Esophagus muscularis mucosa (tissue), 4 donors: ENCODE measurements at places on chromosomes 4 and X.

GRCh38 chr4:67883458-67883857 lies 344 bp downstream of the TMPRSS11D start:
- no peak for DNase-seq

DNA sequence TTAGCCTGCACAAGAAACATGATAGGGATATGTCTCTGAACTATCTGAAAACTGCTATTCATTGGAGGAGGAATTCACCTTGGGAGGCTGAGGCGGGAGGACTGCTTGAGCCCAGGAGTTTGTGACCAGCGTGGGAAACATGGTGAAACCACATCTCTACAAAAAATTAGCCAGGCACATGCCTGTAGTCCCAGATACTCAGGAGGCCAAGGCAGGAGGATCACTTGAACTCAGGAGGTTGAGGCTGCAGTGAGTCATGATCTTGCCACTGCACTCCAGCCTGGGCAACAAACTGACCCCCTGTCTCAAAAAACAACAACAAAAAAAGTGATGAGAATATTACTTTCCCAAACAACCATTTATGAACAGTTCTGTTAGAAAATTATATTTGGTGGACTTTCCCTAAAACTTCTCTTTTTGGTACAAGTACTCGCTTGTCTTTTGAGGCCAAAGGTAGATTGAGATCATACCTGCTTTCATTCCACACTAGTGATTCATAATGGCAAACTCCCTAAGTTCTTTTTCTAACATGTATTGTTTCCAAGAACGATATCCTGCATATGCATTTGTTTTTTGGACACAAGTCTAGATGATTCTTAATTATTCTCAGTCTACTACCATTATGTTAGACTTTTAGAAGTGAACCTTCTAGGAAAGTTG lies 33.4 kb downstream of the METTL14 start:
- no peak for DNase-seq

GRCh38 chrX:75038925-75039324 lies 113.7 kb upstream of the NEXMIF start:
- no peak for DNase-seq

- no peak for DNase-seq
Observed at GRCh38 chr4:122826553-122827257, at the start of gene FGF2. Gene FGF2 (plus strand): TSS chr4:122826831. CDS start chr4:122827175, 344 bp downstream.

DNA sequence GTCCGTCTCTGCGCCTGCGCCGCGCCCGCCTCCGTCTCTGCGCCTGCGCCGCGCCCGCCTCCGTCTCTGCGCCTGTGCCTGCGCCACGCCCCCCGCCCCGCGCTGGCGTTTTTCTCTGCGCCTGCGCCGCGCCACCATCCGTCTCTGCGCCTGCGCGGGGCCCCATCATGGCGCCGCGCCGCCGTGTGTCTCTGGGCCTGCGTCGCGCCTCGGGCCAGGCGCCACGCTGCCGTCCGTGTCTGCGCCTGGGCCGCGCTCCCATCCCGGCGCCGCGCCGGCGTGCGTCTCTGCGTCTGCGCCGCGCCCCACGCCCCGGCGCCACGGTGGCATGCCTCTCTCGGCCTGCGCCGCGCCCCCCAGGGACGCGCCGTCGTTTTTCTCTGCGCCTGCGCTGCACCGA lies 51.8 kb upstream of the DUX4 start:
- DNase-seq = no peak

DNA sequence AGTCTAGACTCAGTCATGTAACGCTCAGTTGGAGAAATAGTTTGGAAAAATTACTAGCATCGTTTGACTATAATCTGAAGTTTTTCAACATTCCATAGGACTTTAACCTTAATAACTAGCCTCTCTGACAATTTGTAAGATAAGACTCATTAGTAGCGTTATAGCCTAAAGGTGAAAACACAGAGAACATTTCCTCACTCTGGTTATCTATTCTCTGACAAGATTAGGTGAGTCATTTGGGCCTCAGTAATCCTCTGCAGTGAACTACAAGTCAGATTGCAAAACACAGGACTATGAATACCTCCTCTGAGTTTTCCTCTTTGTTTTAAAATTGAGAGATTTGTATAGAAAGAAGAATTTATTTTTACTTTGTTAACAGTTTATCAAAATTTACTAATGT lies 31.8 kb upstream of the PDLIM5 start:
- DNase-seq = no peak

GRCh38 chr4:139786494-139787354 lies 121.1 kb downstream of the MGST2 start:
- DNase-seq = peak; percentile 53

DNA sequence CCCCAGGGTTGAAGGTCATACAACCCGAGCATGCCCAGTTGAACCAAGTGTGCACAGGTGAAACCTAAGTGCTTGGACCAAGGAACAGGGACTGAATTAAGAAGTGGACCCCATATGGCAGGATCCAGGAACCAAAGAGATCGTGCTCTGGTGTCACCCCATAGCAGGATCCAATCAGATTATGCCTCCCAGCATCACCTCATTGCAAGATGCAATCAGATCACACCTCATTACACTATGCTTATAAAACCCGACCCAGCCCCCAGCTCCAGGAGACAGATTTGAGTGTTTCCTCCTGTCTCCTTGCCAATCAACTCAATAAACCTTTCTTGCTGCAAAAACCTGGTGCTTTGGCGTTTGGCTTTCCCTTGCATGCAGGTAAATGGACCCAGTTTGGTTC lies 37.6 kb downstream of the EFHC2 start:
- no peak for DNase-seq

- DNase-seq = no peak
Observed at GRCh38 chr4:25797136-25797535, 65.7 kb downstream of the SEL1L3 start.

- no peak for DNase-seq
Observed at GRCh38 chrX:30822764-30823163, 66.3 kb downstream of the TAB3 start.

GRCh38 chr4:114577386-114577785 lies 21.2 kb upstream of the UGT8 start:
- DNase-seq = no peak

GRCh38 chr4:107689912-107690587 lies 30.0 kb downstream of the PAPSS1 start:
- DNase-seq = no peak

GRCh38 chr4:144655491-144655890 lies 9.5 kb downstream of the HHIP start:
- no peak for DNase-seq

- DNase-seq = no peak
Observed at GRCh38 chr4:76579596-76580375, 144.8 kb downstream of the SHROOM3 start.

- DNase-seq = no peak
Observed at GRCh38 chr4:69617083-69617694, 22.3 kb downstream of the UGT2A2 start.

- no peak for DNase-seq
Observed at GRCh38 chrX:136828830-136829229, 48.1 kb upstream of the ARHGEF6 start.

- DNase-seq = no peak
Observed at GRCh38 chr4:173046818-173047217, 121.8 kb upstream of the GALNT7 start.

GRCh38 chr4:177220376-177220775 lies 89.3 kb upstream of the NEIL3 start:
- DNase-seq = no peak

DNA sequence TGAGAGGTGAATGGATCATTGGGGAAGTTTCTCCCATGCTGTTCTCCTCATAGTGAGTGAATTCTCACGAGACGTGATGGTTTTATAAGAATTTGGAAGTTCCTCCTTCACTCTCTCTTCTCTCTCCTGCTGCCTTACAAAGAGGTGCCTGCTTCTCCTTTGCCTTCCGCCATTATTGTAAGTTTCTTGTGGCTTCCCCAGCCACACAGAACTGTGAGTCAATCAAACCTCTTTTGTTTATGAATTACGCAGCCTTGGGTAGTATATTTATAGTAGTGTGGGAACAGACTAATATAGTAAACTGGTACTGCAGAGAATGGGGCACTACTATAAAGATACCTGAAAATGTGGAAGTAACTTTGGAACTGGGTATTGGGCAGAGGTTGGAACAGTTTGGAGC lies 7.8 kb upstream of the CTAG2 start:
- no peak for DNase-seq

DNA sequence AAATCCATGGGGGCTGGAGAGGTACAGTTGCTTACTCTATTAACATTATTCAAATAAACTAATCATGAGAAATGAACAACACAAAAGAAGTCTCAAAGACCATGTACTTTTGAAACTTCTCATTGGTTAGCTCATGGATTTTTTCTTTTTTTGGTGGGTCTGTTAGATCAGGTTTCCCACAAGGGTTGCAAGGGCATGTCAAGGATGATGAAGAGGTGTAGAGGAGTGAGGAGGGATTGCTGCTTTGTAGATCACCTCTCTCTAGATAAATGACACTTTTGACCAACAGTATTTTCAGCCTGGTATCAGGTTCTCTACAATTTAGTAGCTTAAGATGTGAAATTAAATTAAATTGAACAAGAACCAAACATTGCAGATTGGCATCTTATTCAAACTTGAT lies 417.9 kb upstream of the AGA start:
- DNase-seq = no peak

GRCh38 chrX:154298312-154298711 lies 2.7 kb downstream of the TKTL1 start:
- DNase-seq = no peak

- DNase-seq = no peak
Observed at GRCh38 chr4:122827879-122828601, 1.4 kb downstream of the FGF2 start.

DNA sequence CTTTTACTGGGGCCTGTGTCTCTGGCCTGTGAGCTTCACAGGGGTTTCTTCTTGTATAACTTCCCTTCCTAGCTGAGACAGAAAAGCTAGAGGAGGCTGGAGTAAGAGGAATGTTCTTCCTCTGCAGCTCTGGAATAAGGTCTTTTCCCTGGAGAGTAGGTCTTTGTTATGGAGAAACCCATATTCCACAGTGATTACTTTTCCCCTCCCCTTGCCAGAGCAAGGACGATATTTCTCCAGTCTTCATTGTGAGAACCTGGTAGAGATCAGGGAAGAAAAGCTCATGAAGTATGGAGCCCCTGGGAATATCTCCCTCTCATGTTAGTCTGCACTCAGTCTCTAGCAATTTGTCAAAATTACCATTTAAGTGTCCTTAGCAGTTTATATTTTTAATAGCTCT lies 18.7 kb upstream of the GLRB start:
- no peak for DNase-seq

DNA sequence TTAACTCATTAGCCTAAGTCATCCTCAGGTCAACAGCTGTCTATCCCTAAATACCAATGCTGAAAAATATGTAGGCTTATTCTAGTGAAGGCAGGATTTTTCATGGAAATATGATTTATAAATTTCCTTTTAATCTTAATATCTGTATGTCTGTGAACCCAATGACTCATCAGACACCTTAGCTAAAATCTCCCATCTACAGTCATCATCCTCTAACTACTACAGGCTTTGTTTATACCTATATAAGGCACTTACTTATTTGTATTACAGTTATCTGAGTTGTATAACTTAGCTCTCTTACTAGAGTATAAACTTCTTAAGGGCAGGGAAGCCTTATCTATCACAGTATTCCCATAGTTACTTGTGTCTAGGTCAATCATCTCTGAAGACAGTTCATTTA lies 24.2 kb downstream of the AMMECR1 start:
- no peak for DNase-seq

DNA sequence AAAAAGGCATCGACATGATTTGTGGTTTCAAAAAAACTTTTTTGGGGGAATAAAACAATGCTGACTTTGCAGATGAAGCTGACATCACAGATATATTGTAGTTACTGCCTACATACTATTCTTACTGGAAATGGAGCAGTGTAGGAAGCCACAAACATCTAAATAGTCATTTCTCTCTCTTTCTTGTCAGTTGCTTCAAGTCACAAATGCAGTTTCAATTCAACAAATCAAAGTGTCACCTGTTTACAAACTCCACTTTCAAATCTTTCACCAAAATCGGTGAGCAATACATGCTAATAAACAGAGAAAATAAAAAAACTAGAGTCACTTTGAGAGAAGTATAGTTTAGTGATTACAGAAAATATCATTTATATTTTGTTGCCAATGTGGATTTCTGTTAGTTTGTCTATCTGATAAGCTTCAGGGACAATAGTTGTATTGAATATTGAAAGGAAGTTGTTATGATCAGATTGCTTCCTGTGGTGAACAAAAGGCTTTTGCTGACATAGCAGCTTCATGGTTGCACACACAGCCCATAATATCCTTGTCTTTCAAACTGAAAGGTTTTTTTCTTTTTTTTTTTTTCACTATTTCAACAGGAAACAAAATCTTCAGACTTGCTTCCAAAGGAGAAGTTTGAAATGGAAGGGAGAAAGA lies 49.7 kb upstream of the PTPN13 start:
- no peak for DNase-seq

DNA sequence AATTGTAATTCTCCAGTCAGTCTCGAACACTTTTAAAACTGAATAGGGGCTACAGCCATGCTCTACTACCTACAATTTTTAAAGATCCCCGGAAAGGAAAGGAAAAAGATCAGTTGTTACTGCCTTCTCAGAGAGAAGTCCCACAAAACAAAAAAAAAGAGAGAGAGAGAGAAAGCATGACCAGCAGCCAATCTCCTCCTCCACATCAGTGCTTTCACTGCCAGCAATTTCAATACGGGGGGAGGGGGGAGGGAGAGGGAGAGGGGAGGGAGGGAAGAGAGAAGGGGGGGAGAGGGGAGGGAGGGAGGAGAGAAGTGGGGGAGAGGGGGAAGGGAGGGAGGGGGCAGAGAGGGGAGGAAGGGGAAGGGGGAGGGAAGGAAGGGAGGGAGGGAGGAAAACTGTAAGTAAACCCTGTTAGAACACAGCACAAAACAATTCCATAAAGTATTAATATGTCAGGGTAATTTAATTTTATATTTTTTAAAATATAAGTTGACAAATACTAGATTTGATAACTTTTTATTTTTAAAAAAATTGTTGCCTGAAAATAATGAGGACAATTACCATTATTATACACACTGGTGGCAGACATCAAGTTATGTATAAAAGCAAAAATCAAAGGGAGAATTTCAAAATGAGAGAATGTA lies 108.0 kb downstream of the LRBA start:
- DNase-seq = no peak

- no peak for DNase-seq
Observed at GRCh38 chr4:31283679-31284078, 563.5 kb downstream of the PCDH7 start.

GRCh38 chr4:56696056-56696455 lies 15.0 kb upstream of the HOPX start:
- DNase-seq = no peak

DNA sequence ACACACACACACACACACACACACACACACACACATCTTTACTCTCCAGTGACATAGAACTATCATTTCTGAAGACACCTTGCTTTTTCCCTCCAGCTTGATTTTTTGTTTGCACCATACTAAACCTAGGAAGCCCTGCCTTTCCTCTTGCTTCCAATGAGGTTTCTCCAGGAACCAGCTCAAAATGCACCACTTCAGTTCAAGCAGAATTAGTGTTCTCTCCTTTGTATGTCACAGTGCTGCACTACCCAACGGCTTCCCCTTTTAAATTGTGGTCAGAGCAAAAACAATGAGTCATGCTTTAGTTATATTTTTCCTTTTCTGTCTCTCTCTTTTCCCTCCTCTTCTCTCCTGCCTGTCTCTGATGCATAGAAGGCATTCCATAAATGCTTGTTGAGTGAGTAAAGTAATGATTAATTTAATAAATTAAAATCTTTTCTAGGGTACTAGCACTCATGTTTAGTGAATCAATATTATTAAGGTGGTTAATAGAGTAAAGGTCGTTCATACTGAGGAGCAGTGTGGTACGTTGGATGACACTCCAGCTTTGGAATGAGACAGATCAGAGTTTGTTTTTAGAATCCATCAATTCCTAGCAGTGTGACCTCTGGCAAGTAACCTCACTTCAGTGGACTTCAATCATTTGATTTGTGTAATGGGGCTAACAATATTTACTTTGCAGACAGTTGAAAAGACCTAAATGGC lies 5.9 kb downstream of the RTL3 start:
- DNase-seq = no peak
